ENCODE measurements at places on chromosomes 2 and 18.

- no peak for DNase-seq
Measured at GRCh38 chr2:159209341-159210306, 76.9 kb downstream of the WDSUB1 start.

DNA sequence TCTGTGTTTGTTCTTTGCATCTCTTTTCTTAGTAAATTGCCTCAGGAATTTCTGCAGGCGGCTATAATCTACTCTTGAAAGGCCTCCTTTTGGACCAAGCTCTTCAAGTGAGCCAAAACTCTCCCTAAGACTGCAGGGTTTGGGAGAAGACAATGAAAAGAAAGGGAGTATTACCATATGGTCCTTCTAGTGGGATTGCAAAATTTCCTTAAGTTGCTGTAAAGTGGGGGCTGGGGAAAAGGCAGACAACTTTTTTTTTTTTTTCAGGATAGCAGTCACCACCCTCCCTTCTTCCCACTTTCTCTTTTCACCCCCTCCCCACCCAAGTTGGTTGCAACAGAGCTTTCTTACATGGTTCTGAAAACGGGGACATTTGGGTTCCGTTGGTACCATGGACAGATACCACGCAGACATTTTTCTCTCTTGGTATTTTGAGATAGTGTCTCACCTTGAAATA lies 183.7 kb downstream of the FHOD3 start:
- DNase-seq = no peak

- no peak for DNase-seq
Measured at GRCh38 chr2:69034122-69034521, 21.1 kb downstream of the ANTXR1 start.

GRCh38 chr2:96024336-96025193 lies 10.2 kb downstream of the GPAT2 start:
- no peak for DNase-seq

DNA sequence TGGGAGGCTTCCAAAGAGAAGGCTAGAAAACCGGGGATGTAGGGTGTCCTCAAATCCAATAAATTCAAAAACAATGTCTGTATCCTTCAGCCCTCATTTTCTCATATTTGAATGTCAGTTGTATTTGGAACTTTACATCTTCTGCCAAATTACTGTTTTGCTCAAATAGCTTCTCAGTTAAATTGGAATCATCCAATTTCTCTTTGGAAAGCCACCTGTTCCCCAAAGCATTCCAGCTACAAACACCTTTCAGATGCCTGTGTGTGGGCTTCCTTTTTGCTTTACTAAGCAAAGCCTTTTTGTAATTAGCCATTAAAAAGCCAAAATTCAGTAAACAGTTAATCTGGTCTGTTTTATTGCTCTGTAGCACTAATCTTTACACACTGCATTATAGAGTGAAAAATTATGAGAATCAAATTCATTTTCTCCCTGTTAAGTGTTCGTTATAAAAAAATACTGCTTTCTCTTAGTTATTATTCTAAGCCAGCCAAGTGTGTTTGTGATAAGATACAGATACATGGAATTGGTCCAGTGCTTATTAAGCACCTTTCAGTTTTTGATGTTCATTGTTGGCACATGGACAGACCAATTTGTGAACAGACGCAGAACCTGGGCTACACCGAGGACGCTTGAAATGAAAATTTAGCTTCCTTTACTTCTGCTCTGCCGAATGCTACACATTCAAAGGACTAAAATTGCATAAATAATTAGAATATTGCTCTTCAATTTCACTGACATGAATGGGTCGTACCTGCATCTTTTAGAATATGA lies 151.6 kb downstream of the RTN4 start:
- no peak for DNase-seq

DNA sequence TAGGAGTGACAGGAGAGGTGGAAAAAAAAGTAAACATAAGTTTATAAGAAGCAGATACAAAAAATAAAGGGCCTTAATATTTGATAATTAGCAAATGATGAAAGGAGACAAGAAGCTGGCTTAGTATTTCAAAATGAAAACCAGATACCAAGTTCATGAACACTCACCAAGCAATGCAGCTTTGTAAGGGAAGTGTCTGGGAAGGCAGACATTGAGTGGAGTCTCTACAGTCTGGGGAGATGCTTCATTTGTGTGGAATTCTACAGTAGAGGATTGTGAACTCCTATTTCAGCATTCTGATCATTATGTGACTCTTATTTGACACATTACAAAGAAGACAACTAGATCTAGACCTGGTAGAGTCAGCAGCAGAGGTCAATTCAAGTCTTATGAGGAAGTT lies 1072.7 kb downstream of the DSC3 start:
- DNase-seq = no peak

DNA sequence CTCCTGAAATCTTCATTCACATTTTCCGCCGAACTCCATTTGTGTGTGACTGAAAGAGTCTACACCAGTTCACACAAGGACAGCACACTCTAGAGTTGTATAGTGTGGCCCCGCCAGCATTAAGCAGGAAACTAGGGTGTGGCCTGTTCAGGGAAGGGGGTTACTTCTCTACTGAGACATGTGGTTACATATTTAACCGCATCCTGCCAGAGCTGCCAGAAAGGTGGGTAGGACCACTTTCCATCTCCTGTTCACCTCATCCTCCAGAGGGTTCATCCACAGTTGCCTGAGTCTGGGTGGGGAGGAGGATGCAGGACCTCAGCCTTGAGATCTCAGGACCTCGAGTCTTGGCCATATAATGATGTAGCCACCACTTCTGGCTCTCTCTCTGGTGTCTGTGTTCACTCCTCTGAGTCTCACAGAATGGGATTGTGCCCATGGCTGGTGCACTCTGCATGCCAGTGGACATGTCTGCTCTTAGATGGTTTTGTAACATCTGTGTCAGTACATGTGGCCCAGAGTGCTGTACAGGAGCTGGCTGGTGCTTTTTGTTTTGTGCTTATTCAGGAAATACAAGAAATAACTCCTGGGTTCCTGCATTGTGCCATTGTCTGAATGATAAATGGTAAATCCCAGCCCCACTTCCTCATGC lies 7.7 kb upstream of the SP140L start:
- DNase-seq = peak; percentile 5

GRCh38 chr2:201420442-201421113 lies 30.7 kb downstream of the TRAK2 start:
- no peak for DNase-seq

DNA sequence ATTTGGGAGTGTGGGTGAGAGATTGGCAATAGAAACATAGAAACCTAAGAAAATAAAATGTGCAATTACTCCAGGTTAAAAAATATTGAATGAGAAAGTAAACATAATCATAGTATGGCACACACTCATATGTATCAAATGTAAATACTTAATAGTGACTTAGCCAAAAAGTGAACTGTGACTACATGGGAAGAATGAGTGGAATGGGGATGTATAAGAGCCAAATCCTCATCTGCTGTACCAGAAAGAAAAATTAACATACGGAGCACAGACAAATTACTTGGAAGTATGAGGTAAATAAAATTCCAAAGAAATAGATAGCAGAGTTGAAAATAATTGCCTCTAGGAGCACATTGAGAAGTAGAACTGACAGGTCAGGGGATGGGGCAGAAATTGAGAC lies 4.0 kb downstream of the FLACC1 start:
- peak; percentile 40 for DNase-seq

GRCh38 chr2:3107567-3107966 lies 270.1 kb downstream of the EIPR1 start:
- DNase-seq = no peak

DNA sequence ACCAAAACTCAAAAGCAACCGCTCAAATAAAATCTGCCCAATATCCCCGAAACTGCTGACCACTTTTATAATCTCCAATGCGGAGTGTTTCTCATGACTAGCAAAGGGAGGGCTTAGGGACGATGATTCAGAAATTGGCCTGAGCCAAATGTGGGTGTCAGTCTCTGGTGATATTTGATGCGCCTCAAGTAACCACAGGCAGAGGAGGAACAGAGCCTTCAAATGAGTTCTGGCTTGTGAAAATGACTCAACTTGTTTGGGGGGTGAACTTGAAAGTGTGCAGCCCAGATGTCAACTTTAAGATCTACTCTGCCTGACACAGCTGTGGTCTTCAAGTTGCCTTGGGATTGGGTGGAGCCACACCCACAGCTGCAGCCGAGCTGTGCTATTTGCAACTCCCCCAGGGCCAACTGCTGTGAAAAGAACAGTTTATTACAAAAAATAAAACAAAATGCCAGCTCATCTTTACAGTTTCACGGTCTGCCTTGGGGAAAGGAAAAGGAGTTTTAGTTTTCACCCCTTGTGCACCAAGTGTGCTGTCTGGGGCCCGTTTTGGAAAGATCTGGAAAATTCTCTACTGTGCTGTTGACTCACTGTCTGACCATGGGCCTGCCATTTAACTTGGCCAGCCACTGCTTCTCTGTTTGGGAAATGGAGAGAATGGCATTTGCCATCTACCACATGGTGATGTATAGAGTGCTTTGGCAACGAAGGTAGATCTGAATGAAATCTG lies 222.1 kb downstream of the MTX2 start:
- DNase-seq = peak; percentile 97

DNA sequence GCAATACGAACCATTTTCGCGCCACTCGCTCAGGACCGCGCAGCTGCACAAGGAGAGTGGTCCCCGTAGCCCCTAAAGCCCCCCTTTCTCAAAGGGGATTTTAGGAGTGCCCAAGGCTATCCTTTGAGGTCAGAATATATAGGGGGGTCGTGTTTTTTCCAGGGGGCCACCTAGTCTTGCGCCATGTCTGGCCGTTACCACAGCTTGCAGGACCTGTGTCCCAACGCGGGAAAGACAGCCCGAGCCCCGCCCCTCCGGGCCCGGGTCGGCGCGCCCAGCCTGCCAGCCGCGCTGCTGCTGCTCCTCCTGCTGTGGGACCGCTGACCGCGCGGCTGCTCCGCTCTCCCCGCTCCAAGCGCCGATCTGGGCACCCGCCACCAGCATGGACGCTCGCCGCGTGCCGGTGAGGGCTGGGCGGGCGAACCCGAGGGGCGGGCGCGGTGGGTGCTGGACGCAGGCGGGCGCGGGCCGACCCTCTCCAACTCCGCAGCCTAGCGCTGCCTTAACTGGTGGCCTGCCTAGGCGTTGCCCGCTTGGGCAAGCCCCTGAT lies at the start of gene CDCA7:
TSS of gene CDCA7 (plus strand) at position 291 of the 550 bp plus-strand sequence. CDS start at position 383, 92 bp downstream.
- peak; percentile 83 for DNase-seq

DNA sequence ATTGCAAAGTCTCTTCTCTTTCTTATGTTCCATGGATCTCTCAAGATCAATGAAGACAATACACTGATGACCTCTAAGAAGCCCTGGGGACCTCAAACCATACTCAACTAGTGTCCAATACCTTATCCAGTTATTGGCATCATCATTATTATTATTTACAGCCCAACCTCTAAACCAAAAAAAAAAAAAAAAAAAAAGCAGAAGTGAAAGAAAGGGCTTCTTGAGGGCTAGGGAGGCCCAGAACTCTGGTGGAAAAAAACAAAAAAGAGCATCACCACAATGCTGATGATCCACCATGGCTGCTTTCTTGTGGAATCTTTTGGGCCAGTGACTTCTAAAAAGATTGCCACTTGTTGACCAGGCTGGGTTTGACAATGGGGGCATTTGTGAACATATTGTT lies 324.9 kb downstream of the LPIN1 start:
- no peak for DNase-seq

DNA sequence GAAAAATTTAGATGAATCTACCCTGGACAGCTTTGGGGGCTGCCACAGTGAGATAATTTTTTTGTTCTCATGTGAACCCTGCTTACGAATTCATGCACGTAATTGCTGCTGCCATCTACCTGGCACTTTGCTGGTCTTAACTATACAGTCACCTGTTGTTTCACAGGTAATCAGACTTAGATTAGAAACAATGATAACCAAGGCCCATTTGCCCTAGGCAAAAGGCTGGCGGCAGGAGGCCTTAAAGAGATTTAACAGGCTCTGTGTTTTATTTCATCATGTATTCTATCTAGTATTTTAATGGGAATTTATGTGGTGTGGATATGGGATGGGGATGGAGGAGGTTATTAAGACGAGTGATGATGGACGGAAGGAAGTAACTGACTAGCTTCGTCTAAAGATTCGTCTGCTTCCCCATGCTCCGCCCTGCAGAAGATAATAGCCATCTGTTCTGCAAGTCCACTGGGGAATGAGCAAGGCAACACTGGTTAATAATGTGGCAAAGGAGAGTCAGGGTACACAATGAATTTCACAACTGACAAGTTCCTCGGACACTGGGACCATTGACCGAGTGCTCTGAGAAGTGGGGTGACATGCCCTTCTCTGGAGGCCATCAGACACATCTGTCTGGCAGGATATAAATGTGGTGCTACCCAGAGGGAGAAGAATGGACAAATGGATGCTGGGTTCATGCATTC lies 291.8 kb upstream of the TNP1 start:
- DNase-seq = no peak

All from muscle of leg (tissue), 16 donors.